SK-N-SH (cell line): ENCODE measurements at places on chromosomes 6 and 20. TPM values are rescaled to one million over a fixed set of nuclear protein-coding genes. Genes with fewer than 3 reads are reported as not detected.

GRCh38 chr6:107156617-107157016 is 41.3 kb upstream of the BEND3 start:
- DNase-seq, result no peak

GRCh38 chr20:25532971-25533391 is 52.4 kb downstream of the NINL start:
- no peak for DNase-seq

DNA sequence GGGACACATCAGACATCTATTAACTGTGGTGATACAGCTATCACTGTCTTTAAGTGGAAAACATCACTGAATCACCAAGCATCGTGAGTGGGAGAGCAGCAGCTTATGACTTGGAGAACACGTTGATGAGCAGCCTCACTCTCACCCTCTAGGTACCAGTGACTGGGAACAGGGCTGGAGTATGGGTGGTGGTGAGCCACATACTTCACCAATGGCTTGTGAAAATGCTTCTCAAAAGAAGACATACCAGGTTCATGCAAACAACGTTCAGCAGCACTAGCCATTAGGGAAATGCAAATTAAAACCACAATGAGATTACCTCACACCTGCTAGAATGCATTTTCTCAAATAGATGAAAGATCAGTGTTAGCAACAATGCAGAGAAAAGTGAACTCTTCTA is 25.3 kb downstream of the SNX5 start:
- no peak for DNase-seq

DNA sequence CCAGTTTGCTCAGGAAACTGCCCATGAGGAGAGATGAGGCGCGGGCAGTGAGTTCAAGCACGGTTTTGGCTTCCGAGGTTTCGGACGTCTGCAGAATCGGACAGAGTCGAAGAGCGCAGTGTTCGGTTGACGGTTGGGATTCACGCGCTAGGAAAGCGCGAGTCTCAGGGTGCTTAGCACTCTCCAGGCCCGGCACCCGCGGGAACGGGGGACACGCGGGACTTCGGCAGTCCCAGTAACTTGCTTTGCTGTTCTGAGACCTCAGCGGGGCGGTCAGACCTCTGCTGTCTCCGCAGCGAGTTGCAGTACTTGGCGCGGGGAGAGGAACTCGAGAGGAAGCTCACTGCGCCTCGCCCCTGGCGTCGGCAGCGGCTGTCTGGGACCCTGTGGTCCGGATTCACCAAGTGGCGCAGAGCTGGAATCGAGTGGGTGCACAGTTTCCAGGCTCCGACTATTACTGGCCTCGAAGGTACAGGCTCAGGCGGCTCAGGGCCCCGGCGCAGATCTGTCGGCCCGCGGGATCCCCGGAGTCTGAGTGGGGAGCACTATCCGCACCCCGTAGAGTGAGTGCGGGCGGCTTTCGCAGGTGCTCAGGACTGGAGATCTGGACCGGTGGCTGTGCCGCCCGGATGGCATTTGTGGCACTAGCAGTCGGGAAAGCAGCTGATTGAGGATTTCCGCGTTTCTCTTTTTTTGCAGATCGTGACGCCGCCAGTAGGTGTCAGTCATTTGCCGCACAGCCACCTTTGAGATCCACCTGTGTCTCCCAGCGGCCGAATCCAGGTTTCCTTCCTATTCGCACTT is at the start of gene POM121L2:
POM121L2 (minus strand) TSS at position 128 of the 804 bp plus-strand sequence; CDS start at position 25, 103 bp downstream.
- peak; percentile 68 for DNase-seq

GRCh38 chr6:4304927-4305455 is 169.6 kb upstream of the ECI2 start:
- DNase-seq, result no peak

Gene MDFI
- polyA plus RNA-seq, result 6.3 and 7.0 TPM in 2 replicates

Gene MOG
- not detected in 2 replicates for polyA plus RNA-seq
